PC-3 (cell line): ENCODE measurements at places on chromosomes 11 and 22. TPM values are rescaled to one million over a fixed set of nuclear protein-coding genes. Genes with fewer than 3 reads are reported as not detected.
A peak's percentile ranks its signal among the peaks of the same experiment; 100 is the strongest.

GRCh38 chr11:29093416-29094120 lies 923.3 kb downstream of the KCNA4 start:
- peaks cover 34% of the 10 kb centered on the region for H3K4me1 ChIP-seq
- H3K27ac ChIP-seq, result no peak overlapping the region
- DNase-seq, result peak; percentile 69
- no peaks in the 10 kb centered on the region for H3K27me3 ChIP-seq
- H3K36me3 ChIP-seq, result no peaks in the 10 kb centered on the region

The FLRT1 gene
- not detected in 2 replicates for total RNA-seq

GRCh38 chr11:7668911-7669310 lies 4.4 kb downstream of the CYB5R2 start:
- H3K36me3 ChIP-seq, result no peaks in the 10 kb centered on the region
- DNase-seq, result peak; percentile 32
- no peak overlapping the region for H3K4me3 ChIP-seq
- H3K4me1 ChIP-seq, result peaks cover 10% of the 10 kb centered on the region
- no peaks in the 10 kb centered on the region for H3K27me3 ChIP-seq
- peak overlapping the region; percentile 55; the same call in 1 of the 2 replicates for H3K27ac ChIP-seq

GRCh38 chr22:50081426-50082196 lies 3.6 kb downstream of the MLC1 start:
- no peak overlapping the region for H3K27ac ChIP-seq
- no peaks in the 10 kb centered on the region for H3K36me3 ChIP-seq
- H3K27me3 ChIP-seq, result no peaks in the 10 kb centered on the region
- no peaks in the 10 kb centered on the region for H3K4me1 ChIP-seq
- no peak for DNase-seq

The NEFH gene
- total RNA-seq, result 0.29 TPM in 1 of 2 replicates, not detected in the other

- peak; percentile 88 for DNase-seq
- peaks cover 28% of the 10 kb centered on the region for H3K4me1 ChIP-seq
- no peaks in the 10 kb centered on the region for H3K36me3 ChIP-seq
- no peak overlapping the region for H3K4me3 ChIP-seq
Observed at GRCh38 chr11:34809191-34810106, 106.7 kb downstream of the APIP start.

DNA sequence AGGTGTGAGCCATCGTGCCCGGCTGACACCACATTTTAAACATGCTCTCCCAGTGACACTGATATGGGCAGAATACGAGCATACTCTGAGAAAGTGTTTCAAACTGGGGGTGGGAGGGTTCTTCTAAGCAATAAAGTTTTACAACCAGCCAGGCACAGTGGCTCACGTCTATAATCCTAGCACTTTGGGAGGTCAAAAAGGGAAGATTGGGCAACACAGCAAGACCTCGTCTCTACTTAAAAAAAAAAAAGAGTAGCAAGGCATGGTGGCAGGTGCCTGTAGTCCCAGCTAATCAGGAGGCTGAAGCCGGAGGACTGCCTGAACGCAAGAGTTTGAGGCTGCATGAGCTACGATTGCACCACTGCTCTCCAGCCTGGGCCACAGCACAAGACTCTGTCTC lies 2.2 kb downstream of the GANAB start:
- peaks cover 10% of the 10 kb centered on the region for H3K4me1 ChIP-seq
- H3K4me3 ChIP-seq, result no peak overlapping the region
- no peak overlapping the region for H3K27ac ChIP-seq
- H3K27me3 ChIP-seq, result no peaks in the 10 kb centered on the region
- H3K36me3 ChIP-seq, result peaks cover 29% of the 10 kb centered on the region
- no peak for DNase-seq

- peaks cover 17% of the 10 kb centered on the region; the same call in 1 of the 2 replicates for H3K4me1 ChIP-seq
- no peak overlapping the region for H3K4me3 ChIP-seq
- DNase-seq, result peak; percentile 66
- no peaks in the 10 kb centered on the region for H3K36me3 ChIP-seq
Observed at GRCh38 chr11:134949121-134950090, 537.4 kb upstream of the B3GAT1 start.

DNA sequence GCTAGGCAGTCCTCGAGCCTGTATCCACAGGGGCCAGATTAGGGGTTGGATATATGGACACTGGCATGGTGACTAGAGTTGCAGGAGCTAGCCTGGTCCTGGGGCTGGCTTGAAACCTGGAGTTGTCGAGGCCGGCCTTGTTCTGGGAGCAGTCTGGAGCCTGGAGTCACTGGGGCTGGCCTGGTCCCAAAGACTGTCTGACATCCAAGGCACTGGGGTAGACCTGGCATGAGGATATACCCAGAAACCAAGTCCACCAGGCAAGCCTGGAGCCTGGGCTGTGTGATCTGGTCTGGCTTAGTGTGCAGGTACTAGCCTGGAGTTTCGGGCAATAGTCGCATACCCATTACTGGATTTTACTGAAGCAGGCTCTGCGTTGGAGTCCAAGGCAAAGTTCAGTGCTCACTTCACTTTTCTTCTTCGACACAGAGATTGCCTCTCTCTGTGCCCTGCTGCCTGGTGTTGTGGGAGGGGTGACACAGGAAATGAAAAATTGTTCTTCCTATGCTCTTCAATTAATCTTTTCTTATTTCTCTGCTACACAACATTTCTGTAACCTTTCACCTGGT lies 4.3 kb upstream of the GLYATL1 start:
- H3K27ac ChIP-seq, result no peak overlapping the region
- H3K4me3 ChIP-seq, result no peak overlapping the region
- no peaks in the 10 kb centered on the region for H3K4me1 ChIP-seq
- no peak for DNase-seq

DNA sequence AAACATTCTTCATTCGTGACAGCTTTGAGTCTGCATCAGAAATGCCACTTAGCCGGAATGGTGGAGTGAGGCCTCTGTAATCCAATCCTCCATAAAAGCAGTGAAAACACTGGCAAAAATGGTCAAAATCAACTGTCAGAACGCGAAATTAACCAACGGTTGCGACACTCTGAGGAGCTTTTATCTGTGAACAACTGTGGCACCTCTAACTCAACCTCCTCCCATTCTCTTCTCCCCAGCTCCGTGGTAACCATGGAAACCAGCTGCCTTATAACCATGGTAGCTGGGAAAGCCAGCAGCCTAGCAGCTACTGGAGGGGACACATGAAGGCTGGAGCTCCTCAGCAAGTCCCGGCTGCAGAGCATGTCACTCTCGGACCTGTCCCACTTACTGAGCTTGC lies 20.3 kb downstream of the AP2A2 start:
- H3K27me3 ChIP-seq, result no peaks in the 10 kb centered on the region
- peaks cover 16% of the 10 kb centered on the region for H3K36me3 ChIP-seq
- H3K4me3 ChIP-seq, result no peak overlapping the region
- H3K27ac ChIP-seq, result no peak overlapping the region
- DNase-seq, result no peak
- H3K4me1 ChIP-seq, result no peaks in the 10 kb centered on the region

The SCN4B gene
- total RNA-seq, result not detected in 2 replicates

DNA sequence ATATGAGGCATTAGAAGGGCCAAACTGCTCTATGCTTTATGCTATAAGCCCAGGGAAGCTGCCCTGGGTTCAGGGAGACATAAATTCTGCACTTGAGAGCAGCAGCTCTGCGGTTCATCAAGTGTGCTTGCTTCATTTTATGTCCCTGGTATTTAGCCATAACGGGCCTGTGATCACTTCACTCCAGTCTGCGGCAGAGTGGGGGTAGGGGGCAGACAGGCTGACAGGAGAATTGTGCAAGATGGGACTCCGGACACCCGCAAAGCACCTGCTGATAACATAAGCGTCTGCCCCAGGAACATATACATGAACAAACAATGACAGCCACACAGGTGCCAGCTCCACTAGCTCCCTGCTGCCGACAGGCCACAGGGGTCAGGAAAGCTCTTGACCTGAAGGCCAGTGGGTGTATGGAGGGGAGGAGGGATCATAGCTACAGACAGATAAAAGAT lies 56.1 kb downstream of the SMCO4 start:
- no peak overlapping the region for H3K27ac ChIP-seq
- H3K27me3 ChIP-seq, result no peaks in the 10 kb centered on the region
- peaks cover 2% of the 10 kb centered on the region for H3K4me1 ChIP-seq
- H3K4me3 ChIP-seq, result no peak overlapping the region
- no peaks in the 10 kb centered on the region for H3K36me3 ChIP-seq

The ANKRD13D gene
- 58.9 and 63.9 TPM in 2 replicates for total RNA-seq

DNA sequence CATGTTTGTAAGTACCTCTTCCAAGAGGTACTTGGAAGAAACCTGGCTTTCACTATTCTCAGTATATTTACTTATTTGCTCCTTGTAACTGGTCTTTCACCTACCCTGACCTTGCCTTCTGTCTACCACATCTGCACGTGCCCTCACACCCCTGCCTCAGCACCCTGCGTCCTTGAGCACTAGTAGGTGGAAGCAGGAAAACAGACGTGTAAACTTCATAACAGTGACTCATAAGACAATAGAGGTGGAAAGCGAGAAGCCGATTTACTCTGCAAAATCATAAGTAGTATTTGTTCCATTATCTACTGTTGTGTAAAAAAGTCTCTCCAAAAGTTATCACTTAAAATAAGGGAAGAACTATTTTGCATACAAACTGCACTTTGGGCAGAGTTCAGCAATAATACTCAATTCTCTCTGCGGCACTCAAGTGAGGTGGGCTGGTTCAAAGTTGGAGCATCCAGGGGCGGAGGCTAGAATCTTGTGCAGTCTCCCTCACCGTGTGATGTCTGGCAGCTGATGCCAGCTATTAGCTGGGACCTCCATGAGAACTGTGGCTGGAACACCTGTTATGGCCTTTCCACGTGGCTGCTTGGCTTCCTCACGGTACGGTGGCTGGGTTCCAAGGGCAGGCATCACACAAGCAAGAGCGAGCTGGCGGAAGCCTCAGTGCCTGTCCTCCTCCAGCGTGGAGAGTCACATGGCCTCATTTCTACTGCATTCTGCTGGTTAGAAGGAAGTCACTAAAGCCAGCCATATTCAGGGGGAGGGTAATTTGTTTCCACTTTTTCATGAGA lies 30.4 kb downstream of the PACS1 start:
- no peak overlapping the region for H3K4me3 ChIP-seq
- DNase-seq, result no peak
- no peaks in the 10 kb centered on the region for H3K27me3 ChIP-seq
- no peaks in the 10 kb centered on the region for H3K36me3 ChIP-seq
